ENCODE measurements at places on chromosomes 1 and 21.

DNA sequence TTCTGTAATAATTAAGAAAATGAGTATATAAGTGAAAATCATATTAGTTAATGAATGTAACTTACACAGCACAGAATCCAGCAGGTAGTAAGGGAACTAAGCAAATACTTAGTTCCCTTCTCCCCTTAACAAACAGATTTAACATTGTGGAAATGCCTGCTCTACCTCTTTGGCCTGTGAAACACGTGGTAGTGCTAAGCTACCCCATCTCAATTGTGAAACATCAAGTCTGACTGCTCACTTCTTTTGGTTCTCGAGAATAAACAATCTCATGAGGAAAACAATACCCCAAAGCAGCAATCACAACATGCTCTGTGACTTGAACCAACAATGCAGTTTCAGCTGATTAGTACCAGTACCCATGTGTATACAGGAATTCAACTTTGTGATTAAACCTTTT lies 4.7 kb downstream of the MYSM1 start:
- no peak for DNase-seq

GRCh38 chr1:57300186-57300585 lies 123.7 kb downstream of the DAB1 start:
- DNase-seq, result no peak

- DNase-seq, result no peak
Observed at GRCh38 chr1:163426505-163427251, 104.9 kb downstream of the NUF2 start.

DNA sequence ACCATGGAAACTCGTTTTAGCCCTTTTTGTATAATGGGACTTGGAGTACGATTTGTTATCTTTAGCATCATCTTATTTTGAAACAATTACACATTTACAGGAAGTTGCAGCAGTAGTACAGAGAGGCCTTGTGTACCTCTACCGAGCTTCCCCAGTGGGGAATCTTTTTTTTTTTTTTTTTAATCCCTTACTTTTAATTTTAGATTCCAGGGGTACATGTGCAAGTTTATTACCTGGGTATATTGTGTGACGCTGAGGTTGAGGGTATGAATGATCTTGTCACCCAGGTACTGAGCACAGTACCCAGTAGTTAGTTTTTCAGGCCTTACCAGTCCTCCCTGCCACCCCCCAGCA lies 45.9 kb downstream of the HHAT start:
- no peak for DNase-seq

DNA sequence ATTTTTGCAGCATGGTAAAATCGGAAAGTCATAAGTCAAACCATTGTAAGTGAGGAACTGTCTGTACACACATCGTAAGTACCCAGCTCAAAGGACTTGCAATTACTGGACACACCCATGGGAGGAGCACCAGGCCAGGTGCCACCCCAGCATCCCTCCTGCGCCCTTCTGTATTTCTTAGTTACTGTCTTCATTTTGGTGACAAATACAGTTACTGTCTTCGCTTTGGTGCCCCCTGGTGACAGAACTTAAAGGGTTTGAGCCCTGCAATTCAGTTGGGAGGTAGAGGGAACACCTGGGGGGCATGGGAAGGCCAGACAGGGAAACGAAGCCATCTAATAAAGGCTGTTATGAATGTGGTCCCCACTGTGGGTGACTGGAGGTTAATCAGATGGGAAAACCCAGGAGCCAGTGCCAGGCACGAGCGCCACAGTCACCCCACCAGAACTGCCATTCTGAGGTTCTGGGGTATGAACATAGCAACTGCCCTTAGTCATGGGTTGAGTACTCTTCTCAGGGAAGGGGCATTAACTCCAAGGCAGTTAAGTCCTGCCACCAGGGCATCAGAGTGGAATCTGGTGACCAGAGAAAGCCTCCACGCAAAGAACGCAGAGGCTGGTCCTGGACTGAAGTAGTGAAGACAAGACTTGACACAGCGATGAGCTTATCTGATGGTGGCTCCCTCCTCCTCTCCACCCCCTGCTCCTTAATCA lies 612.9 kb downstream of the PTPRU start:
- DNase-seq, result no peak

- DNase-seq, result no peak
Observed at GRCh38 chr1:167166690-167167075, 54.0 kb upstream of the POU2F1 start.

Measured in stimulated activated CD8-positive, alpha-beta memory T cell treated with anti-CD3 and anti-CD28 coated beads, Interleukin-15, amount 100 ng/mL, for 24 hours (primary cell).